ENCODE measurements at places on chromosomes 7 and 10.
A peak's percentile ranks its signal among the peaks of the same experiment; 100 is the strongest.

- no peak for DNase-seq
Observed at GRCh38 chr10:112919721-112920120, 30.3 kb upstream of the TCF7L2 start.

GRCh38 chr7:84674236-84674913 is 479.8 kb upstream of the SEMA3A start:
- no peak for DNase-seq

- DNase-seq = no peak
Observed at GRCh38 chr7:79681454-79681853, 228.0 kb upstream of the MAGI2 start.

DNA sequence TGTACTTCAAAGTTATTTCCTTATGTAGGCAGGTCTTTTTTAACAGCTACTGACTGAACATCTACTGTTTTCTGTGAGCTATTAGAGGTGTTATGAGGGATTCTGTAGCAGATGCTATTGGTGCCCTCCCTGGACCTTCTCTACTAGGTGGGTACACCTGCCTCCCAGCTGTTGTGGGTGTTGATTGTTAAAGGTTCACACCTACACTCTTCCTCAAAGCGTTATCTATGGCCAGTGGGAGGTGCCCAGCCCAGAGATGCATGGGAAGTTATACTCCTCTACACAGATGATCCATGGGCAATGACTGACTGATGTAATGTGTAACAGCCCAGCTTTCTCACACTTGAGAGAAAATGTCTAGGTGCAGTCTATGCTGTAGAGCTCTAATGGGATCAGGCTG is 127.7 kb downstream of the PRKG1 start:
- no peak for DNase-seq

DNA sequence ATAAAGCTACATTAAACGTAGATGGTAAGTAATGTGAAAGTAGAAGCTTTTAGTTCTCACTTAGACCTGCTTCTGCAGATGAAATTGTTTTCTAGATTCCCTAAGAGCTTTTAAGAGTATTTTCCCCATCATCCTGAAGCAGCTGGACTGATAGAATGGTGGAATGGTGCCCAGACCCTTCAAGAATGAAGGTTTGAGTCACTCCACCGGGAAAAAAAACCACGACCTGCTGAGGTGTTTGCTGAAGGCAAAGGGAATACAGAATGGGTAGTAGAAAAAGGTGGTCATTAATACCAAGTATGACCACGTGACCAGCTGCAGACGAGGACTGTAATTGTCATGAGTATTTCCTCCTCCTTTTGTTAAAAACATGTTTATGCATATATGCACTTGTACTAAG is 79.2 kb upstream of the PTPRZ1 start:
- no peak for DNase-seq

GRCh38 chr10:101293007-101293723 is 60.8 kb upstream of the BTRC start:
- DNase-seq = peak; percentile 62

Data from anterior cingulate cortex (tissue), 58 donors.